ENCODE measurements at places on chromosomes 4 and X.

DNA sequence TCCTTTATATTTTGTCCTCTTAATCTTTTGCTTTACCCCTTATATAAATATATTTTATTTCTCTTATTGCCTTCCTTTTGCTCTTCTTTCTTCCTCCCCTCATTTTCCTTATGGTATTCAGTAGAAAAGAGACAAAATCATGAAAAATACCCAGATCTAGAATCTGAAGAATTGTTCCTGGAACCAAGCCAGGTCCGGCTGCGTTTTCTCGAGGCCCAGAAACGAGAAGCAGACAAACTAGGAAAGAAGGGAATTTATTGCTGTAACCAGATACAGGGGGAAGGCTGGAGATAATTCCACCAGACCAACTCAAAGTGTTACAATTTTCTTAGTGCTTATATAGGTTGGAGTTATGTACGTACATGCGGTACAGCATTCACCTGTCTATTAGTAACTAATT, 328.7 kb downstream of the GABRG1 start:
- DNase-seq: no peak

DNA sequence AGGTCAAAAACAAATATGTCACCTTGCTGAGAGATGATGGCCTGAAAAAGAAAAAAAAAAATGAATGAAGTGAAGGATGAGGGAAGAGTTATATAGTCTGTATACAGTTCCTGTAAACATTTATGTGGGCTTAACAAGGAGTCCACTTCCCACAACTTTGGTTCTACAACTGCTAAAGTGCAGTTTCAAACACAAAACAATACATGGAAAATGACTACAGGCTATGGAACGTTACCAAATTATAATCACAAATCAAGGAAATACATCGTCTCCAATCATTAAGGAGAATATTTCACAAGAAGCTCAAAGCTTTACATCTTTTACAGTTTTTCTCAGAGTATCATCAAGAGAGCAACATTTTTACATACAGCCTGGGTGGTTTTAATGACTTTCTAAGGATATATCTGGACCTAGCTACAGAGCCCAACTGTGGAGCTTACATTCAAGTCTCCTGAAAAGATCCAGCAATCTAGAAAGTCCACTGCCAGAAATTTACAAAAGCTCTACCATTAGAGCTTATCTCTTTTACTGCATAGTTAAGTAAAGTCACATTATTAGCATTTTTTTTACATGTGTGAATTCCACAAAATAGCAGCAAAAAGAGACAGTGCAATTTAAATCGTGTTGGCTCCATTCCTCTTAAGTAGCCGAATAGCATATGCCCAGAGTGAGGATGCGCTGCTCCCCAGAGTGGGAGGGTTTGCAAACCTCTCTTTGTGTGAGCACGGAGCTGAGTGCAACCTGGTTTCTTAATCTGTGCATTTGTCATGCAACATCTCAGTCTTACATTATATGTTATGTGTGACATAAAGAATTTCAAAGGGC, 128.3 kb downstream of the MANBA start:
- DNase-seq: no peak

DNA sequence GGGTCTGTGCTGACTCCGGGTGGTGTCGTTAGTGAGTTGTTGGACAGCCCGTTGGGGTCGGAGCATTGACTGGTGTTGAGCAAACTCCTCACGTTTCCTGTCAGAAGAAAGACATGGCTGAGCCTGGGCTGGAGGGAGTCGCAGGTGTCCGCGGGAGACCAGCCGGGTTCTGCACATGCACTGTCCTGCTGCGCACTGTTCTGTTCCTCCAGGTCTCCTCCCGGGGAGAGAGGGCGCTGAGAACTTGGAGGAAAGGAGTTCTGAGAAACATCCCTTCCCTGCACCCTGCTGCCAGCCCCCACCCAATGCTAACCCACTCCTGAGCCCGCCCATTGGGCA, 1.1 kb downstream of the ZNF141 start:
- no peak for DNase-seq

DNA sequence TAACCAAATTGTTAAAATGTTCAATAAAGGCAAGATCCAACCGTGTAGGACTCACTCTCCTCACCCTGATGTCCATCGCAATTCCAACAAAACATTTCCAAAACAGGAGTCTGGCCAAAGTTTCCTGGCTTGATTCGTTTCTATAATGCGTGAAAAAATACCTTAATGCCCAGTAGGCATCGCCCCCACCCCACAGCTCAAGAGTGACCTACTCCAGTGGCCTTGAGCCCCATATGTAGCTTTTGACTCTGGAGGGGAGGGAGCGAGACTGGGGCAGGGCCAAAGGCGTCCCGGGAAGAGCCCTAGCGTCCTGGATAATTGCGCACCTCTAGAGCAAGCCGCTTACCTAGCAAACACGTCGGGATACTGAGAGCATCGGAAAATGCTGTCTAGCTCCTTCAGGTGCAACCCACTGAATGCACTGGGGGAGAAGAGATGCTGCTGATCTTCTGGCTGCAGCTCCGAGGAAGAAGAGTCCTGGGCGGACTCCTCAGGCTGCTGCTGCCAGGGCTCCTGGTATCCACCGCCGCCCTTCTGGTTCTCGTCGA, 55.6 kb upstream of the NKAP start:
- DNase-seq: no peak

DNA sequence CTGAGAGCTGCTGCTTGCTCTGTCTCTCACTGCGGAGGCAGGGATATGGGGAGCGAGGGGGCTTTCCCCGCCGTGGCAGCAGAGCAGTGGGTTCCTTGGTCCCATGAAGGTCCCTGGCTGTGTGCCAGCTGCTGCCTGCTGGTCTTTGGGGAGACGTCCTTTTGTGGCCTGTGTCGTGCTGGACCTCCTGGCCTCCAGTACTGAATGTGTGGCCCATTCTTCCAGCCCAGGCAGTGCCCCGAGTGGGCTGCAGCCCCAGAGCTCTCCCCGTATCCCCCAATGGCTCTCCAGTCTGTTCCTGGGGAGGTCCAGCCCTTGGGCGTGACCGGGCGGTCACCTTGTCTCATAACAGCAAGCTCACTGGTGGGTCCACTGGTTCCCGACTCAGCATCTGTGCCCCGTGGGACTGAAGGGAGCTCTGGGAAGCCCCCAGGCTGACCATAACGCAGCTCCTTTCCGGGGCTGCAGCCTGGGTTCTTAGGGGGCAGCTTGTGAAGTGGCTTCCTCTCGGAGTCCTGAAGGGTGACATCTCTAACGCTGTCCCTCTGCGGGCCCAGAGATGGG, 115.6 kb downstream of the SMIM20 start:
- no peak for DNase-seq

- no peak for DNase-seq
Observed at GRCh38 chr4:25608644-25609043, 47.0 kb upstream of the SLC34A2 start.

- DNase-seq: no peak
Observed at GRCh38 chr4:116949856-116950255, 135.5 kb downstream of the TRAM1L1 start.

DNA sequence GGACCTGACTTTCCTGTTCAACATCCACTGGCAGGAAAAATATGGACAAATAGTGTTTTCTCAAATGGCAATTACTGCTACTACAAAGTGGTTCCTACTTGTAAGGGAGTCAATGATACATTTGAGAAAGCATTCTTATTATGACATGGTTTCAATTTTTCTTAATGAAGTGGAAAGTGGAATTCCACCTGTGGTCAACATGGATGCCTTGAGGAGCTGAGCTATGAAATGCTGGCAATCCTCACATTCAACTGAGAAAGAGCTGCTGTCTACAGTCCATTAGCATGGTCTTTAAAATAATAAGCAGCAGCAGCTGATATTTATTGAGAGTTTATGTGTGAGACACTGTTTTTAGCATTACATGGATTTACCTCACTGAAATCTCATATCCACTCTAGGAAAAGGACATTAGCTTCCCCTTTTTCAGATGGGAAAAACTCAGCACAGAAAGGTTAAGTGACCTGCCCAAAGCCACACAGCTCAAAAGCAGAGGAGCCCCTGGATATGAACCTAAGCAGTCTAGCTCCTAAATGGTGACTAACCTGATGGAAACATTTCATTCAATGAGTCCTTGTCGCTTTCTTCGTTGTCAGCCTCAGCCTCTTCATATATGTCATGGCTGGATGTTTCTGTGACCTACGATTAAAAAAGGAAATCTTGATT, 29.2 kb downstream of the MAP7D3 start:
- no peak for DNase-seq

GRCh38 chr4:36322921-36323354, 41.5 kb downstream of the DTHD1 start:
- DNase-seq: peak; percentile 30

GRCh38 chrX:68462653-68463052, 29.4 kb upstream of the OPHN1 start:
- no peak for DNase-seq

GRCh38 chr4:83625821-83626220, 89.9 kb downstream of the GPAT3 start:
- no peak for DNase-seq

GRCh38 chr4:901192-901910, 30.8 kb downstream of the GAK start:
- no peak for DNase-seq

GRCh38 chr4:83054928-83055327, 19.9 kb downstream of the COPS4 start:
- no peak for DNase-seq

DNA sequence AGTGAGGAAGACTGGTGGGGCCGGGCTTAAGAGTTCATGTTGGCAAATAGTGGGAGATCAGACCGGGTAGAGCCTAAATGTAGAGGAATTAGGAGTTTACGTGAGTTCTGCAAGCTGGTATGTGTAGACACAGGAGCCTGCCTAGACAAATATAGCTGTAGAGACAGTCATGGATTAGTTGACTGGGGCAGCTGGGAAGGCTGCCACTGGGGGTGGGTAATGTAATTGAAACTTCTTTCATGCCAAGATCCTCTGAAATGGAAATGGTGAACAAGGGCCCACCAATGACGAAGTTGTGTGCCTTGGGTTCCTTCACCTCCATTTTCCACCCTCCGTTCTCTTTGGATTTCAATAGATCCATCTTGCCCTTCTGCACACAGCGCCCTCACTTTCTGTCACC, 11.9 kb upstream of the CAPN6 start:
- no peak for DNase-seq

DNA sequence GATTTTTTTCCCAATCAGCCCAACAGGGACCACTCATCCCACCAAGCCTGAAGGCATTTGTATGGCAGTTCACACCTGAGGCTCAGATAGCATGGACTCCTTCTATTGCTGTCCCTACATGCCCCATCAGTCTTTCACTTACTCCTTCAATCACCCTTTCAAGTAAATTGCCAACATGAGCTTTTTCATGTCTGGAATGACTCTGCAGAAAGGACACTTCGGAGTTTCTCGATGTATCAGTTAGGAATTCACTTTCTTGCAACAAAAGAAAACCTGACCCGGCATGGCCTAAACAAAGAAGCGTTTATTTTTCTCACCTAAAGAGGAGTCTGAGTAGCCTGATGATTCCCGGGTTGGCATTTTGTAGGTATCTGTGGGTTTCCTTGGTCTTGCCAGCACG, 38.6 kb downstream of the RXFP1 start:
- no peak for DNase-seq

GRCh38 chr4:6463311-6464289, 8.8 kb downstream of the PPP2R2C start:
- DNase-seq: no peak

DNA sequence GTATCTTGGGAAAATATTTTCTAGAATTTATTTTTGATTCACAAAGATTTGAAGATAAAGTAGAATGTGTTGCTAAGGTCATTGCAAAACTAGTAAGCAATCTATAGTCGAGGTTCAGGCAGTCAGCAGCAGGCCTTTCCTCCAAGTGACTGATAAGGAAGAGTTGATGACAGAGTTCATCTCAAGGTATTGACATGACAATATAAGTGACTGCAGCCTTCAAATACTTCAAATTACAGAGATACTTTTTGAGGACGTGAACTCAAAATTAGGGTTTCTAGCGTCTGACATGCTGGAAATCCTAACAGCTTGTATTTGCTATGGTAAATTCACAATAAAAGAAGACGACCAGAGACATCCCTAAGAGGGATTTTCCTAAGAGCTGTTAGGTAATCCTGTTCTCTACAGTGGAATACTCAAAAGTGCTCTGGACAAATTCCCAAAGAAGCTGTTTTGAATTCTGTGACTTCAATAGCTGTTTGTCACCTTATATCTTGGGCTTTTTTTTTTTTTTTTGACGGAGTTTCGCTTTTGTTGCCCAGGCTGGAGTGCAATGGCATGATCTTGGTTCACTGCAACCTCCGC, 7.4 kb downstream of the ARHGAP10 start:
- DNase-seq: no peak

GRCh38 chrX:2928191-2928582, 952 bp downstream of the ARSD start:
- no peak for DNase-seq

DNA sequence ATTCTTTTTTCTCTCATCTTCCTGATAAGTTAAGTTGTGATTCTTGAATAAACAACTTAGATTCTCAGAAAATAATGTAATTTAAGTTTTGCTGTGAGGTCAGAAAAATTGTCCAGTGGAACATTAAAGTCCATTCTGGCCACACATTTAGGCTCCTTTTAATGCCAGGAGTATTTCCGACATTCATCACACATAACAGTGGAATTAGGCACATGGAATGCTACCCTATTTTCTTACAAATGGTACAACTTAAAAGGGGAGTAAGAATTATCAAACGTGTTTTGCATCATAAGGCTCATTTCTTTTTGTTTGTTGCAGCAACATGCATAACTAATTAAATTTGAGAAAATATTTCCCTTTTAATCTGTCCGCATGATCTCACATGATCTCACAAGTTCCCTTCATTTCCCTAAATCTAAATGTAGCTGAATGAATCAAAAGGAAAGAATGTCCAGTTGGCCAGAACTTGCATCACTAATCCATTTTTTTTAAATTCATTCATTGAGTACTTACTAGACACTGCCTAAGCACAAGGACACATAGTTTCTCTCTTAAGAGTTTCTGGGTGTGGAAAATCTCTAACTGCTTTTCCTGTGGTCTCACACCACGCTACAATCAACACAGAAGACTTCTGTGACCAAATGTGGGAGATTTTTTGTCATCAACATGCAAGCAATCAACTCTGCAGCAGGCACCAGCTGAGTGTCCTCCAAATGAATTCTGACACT, 22.0 kb downstream of the SPARCL1 start:
- no peak for DNase-seq

- no peak for DNase-seq
Observed at GRCh38 chrX:51899741-51900140, 6.3 kb downstream of the MAGED1 start.

GRCh38 chr4:85067342-85067741, 100.9 kb upstream of the WDFY3 start:
- DNase-seq: no peak

DNA sequence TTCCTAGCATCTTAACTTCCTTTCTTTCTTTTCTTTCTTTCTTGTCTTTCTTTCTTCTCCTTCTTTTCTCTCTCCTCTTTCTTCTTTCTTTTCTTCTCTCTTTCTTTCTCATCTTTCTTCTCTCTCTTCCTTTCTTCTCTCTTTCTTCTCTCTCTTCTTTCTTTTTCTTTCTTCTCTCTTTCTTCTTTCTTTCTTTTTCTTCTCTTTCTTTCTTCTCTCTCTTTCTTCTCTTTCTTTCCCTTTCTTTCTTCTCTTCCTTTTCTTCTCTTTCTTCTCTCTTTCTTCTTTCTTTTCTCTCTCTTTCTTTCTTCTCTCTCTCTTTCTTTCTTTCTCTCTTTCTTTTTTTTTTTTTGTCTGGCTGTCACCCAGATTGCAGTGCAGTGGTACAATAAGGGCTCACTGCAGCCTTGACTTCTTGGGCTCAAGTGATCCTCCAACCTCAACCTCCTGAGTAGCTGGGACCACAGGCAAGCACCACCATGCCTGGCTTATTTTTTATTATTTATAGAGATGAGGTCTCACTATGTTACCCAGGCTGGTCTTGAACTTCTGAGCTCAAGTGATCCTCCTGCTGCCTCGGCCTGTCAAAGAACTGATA, 17.5 kb downstream of the NMU start:
- no peak for DNase-seq

Measured in stimulated activated CD4-positive, alpha-beta T cell treated with anti-CD3 and anti-CD28 coated beads, Interleukin-4, amount 100 ng/mL, for 48 hours (primary cell).